Central memory CD4-positive, alpha-beta T cell (primary cell): ENCODE measurements at places on chromosomes 3 and 15.

- no peak for DNase-seq
These were observed 1178.7 kb downstream of the ROBO1 start for GRCh38 chr3:78588906-78589621.

- no peak for DNase-seq
These were observed 81.7 kb downstream of the PRICKLE2 start for GRCh38 chr3:64143409-64144130.

DNA sequence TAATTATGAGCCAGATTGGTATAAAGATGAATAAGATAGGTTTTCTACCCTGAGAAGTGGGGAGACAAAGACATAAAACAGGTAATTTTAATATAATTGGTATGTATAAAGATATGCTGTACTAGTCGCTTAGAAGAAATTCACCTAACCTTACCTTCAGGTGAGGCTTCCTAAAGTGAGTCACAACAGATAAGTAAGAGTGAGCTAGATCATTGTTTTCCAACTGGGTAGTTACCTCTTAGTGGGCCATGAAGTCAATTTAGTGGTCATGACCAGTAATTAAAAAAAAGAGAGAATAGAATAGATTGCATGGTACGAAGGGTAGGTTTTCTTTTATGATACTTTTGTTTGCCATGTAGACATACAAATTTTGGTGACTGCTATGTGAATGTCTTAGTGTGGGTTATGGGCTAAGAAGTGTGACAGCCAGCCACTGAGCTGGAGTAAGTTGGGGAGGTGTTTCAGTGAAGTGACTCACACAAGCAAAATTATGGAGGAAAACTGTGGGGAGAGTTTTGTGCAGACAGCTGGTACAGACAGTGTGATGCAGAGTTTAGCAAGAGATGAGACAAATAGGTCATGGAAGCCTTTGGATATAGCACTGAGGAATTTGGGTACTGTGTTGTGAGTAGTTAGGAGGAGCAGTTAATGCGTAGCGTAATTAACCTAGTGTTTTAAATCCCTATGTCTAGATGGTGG is 8.2 kb downstream of the TRNT1 start:
- no peak for DNase-seq

DNA sequence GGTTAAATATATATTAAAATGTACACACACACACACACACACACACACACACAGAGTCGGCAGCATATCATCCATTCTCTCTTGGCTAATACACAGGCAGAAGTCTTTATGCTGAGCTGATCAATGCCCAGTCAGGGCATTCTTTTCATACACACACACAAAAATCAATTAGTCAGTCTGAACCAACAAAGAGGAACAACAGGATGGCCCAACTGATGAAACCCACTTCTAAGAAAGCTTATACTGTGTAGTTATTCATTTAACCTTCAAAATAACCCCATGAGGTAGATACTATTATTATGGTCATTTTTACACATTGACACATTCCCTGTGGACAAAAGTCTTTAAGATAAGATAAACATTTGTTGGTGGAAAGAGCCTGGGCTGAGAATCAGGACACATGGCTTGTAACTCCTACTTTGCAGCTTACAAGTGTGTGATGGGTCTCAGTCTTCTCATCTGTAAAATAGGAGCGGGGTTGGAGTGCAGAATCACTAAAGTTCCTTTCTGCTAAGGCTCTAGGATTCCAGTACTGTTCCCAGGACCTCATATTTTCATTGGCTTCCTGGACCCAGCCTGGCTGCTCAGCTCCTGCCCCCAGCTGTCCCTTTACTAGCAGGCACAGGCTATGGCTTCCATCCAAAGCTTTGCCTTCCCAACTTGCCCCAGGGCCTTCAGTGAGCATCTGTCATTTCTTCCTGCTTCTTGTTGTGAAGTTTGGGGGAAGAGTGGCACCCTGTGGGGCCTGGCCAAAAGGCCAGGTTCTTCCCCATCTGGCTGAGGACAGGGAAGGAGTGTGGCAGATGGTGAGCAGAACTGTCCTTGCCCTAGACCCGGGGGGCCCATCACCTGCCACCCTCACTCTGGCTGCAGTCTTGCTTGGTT is 27.2 kb upstream of the GLCE start:
- DNase-seq, result no peak

DNA sequence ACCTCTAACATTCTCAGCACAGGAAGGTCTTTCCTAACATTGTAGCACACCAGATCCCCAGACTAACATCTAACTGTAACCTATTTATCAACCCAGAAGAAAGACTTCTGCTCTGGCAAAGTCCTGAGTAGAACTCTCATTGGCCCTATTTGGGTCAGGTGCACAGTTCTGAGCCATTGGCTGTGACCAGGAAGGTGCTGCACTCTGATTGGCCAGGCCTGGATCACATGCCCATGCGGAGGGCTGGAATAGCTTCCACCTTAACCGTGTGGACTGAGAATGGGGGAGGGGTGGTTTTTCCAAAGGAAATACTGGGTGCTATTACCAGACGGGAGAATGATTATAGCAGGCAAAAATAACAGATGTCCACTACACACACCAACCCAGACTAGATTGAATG is 11.5 kb downstream of the FEZF2 start:
- no peak for DNase-seq

DNA sequence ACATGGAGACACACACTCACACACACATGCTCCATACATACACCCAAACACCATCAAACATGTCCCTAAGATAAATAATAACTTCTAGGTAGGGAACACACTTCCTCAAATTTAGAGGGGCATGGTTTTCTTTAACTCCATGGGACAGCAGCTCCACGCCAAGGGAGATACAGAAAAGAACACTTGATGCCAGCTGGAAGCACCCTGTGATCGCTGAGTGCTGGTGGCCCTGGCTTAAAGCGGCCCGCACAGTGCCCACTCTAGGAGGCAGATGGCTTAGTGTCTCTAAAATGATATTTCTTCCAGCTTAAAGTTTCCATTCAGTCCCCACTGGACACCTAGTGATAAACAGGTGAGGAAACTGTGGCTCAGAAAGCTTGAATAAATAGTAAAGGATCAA is 232.9 kb downstream of the UACA start:
- no peak for DNase-seq

GRCh38 chr3:126516152-126516935 is 1.2 kb downstream of the UROC1 start:
- DNase-seq, result no peak

DNA sequence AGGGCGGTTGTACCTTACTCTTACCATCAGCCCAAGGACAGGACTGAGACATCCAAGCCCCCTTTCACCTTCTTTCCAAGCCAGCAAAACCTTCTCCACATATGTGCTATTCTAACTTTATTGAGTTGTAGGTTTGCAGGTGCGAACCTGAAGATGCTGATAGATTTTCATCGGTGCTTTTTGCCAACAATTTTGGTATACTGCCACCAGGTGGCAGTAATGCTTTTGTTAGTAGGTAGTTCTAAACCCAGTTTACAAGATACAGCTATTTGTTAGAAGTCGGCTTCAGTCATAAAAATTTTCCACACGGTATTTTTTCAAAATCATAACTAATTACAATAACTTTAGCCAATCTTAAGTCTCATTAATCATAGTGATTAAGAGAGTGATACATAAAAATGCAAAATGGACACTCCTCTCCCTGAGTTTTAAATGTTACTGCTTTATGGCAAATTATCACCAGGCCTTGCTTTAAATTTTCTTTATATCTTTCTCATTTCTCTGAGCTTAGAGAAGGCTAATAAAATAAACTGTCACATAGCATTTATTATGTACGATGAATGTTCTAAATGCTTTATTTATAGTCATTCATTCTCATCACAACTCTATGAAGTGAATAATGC is 636 bp downstream of the TBC1D21 start:
- DNase-seq, result peak; percentile 34

DNA sequence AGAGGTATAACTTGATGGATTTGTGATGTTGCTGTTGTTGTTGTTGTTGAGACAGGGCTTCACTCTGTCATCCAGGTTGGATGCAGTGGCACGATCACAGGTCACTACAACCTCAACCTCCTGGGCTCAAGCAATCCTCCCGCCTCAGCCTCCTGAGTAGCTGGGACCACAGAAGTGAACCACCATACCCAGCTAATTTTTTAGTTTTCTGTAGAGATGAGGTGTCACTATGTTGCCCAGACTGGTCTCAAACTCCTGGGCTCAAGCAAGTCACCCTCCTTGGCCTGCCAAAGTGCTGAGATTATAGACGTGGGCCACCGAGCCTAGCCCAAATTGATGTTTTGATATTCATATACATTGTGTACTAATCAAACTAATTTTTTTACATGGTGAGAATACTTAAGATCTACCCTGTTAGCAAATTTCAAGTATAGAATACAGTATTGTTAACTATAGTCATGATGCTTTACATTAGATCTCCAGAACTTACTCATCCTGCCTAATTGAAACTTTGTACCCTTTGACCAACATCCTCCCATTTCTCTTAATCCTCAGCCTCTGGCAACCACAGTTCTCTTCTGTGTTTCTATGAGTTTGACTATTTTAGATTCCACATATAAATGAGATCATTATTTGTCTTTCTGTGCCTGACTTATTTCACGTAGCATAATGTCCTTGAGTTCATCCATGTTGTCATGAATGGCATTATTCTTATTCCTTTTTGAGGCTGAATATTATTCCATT is 23.2 kb downstream of the LMCD1 start:
- no peak for DNase-seq

- DNase-seq, result no peak
These were observed 11.3 kb downstream of the ARL8B start for GRCh38 chr3:5133239-5134018.

GRCh38 chr3:134388292-134388691 is 14.0 kb upstream of the AMOTL2 start:
- DNase-seq, result no peak

- DNase-seq, result no peak
These were observed 174.2 kb upstream of the STT3B start for GRCh38 chr3:31358473-31359070.

- DNase-seq, result peak; percentile 19
These were observed 4.6 kb upstream of the SKIL start for GRCh38 chr3:170352936-170353335.

DNA sequence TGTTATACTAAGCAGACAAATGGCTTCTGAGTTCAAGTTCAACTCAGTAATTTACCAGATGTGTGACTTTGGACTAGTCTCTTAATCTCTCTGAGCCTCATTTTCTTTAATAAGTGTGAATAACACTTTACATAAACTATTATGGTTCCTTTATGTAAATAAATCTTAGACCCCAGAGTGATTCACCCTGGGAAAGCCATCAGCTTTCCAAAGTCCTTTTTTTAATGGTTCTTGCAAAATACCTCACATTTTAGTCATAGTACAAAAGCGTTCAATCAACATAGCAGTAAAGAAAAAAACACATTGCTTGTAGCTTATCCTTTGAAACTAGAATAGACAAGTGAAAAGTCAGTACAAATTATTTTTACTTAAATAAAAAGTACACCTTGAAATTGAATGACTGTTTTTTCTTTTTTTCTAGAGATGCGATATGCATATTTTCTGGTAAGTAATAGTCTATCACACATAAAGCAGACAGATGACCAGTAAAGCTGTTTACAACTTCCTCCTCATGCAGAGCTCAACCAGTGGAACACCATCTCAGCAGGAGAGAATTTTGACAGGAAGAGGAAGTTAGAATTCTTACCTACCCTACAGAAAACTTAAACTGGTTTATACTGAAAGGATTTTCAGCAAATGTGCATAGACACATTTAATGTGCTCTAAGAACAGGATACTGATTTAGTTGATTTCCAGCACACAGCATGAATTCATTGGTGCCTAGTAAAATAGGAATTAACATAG is 123.0 kb upstream of the AGBL1 start:
- no peak for DNase-seq

DNA sequence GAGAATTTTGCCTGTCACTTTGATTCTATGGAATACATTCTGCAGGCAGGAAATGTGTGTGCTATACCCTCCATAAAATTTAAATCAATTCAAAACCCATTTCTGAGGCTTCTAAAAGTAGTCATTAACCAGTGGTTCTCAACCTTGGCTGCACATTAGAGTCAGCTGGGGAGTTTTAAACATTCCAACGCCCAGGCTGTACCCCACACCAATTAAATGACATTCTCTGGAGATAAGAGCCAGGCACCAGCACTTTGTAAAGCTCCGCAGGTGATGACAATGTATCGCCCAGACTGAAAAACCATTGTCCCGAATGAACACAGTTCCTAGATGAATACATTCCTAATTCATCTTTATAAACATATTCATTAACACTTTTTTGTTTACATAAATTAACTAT is 110.6 kb upstream of the MB21D2 start:
- DNase-seq, result no peak

DNA sequence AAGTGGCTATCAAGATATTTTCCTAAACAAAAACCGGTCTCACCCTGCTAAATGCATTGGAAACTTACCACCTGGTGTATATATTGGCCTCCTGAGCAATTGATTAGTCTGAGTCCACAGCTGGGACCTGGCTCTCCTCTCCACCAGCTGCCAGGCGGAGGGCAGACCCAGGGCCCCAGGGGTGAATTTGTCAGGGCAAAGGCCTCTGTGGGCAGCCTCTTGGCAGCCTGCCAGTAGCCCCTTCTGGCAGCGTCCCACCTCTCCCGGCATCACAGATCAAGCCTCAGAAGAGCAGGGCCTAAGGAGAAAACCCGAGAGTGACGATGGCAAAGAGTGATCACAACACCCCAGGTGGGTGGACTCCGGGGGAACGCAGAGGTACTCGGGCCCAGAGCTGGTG is 43.0 kb upstream of the IDH2 start:
- no peak for DNase-seq
